ENCODE measurements at places on chromosomes 7 and 10.

- H3K36me3 ChIP-seq: no peaks in the 10 kb centered on the region
- no peaks in the 10 kb centered on the region for H3K4me1 ChIP-seq
- H3K27me3 ChIP-seq: no peaks in the 10 kb centered on the region
- no peak overlapping the region for H3K4me3 ChIP-seq
- DNase-seq: no peak
Observed at GRCh38 chr7:11486271-11486670, 345.7 kb downstream of the THSD7A start.

DNA sequence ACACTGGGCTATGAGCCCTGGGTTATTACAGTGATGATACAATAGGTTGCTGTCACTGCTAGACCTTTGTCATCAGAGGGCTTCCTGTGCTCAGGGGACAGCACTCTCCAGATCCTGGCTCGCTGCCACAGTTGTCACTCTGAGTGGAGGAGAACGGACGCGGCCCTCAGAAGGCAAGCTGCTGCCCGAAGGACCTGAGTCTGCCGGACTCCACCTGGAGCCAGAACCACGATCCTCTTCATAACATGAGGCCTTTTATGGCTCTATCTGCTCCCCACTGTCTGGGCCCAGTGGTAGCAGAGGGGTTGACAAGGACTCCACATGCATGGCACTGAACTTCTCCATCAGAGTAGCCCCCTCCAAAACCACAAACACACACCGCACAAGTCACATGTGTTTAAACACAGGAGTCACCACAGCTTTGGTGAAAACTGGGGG, 94.7 kb upstream of the EFCAB10 start:
- H3K4me1 ChIP-seq: peaks cover 25% of the 10 kb centered on the region
- H3K27me3 ChIP-seq: no peaks in the 10 kb centered on the region
- no peak for DNase-seq

DNA sequence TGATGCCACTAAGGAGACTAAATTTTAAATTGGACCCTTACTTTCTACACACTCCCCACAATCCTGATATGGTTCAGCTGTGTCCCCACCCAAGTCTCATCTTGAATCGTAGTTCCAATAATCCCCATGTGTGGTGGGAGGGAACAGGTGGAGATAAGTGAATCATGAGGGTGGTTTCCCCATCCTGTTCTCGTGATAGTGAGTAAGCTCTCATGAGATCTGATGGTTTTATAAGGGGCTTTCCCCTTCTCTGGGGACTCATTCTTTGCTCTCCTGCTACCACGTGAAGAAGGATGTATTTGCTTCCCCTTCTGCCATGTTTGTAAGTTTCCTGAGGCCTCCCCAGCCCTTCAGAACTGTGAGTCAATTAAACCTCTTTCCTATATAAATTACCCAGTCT, 18.4 kb upstream of the BET1 start:
- no peaks in the 10 kb centered on the region for H3K27me3 ChIP-seq
- no peak overlapping the region for H3K27ac ChIP-seq
- H3K36me3 ChIP-seq: no peaks in the 10 kb centered on the region
- H3K4me1 ChIP-seq: no peaks in the 10 kb centered on the region
- no peak for DNase-seq
- H3K4me3 ChIP-seq: no peak overlapping the region

GRCh38 chr7:87598234-87599009, 2.3 kb downstream of the ABCB1 start:
- H3K27me3 ChIP-seq: peaks cover 18% of the 10 kb centered on the region
- no peak for DNase-seq
- no peak overlapping the region for H3K27ac ChIP-seq
- peaks cover 10% of the 10 kb centered on the region for H3K4me1 ChIP-seq
- no peak overlapping the region for H3K4me3 ChIP-seq
- no peaks in the 10 kb centered on the region for H3K36me3 ChIP-seq

GRCh38 chr7:40101201-40101600, 33.2 kb downstream of the MPLKIP start:
- H3K27me3 ChIP-seq: no peaks in the 10 kb centered on the region
- no peak overlapping the region for H3K27ac ChIP-seq
- H3K4me3 ChIP-seq: no peak overlapping the region
- H3K36me3 ChIP-seq: no peaks in the 10 kb centered on the region
- no peaks in the 10 kb centered on the region for H3K4me1 ChIP-seq

GRCh38 chr10:128421371-128422160, 295.3 kb upstream of the MKI67 start:
- H3K4me3 ChIP-seq: no peak overlapping the region
- H3K27me3 ChIP-seq: no peaks in the 10 kb centered on the region
- H3K4me1 ChIP-seq: no peaks in the 10 kb centered on the region
- H3K36me3 ChIP-seq: no peaks in the 10 kb centered on the region

Measured in spinal cord (tissue), 10 donors.